Activated naive CD8-positive, alpha-beta T cell treated with anti-CD3 and anti-CD28 coated beads, Interleukin-2, amount 10 ng/mL, durations not matched to agents 7 days and 5 days (primary cell): ENCODE measurements at places on chromosomes 7 and 10. TPM values are rescaled to one million over a fixed set of nuclear protein-coding genes. Genes with fewer than 3 reads are reported as not detected.

GRCh38 chr7:2503056-2503941 lies 16.3 kb upstream of the LFNG start:
- no peak for DNase-seq

DNA sequence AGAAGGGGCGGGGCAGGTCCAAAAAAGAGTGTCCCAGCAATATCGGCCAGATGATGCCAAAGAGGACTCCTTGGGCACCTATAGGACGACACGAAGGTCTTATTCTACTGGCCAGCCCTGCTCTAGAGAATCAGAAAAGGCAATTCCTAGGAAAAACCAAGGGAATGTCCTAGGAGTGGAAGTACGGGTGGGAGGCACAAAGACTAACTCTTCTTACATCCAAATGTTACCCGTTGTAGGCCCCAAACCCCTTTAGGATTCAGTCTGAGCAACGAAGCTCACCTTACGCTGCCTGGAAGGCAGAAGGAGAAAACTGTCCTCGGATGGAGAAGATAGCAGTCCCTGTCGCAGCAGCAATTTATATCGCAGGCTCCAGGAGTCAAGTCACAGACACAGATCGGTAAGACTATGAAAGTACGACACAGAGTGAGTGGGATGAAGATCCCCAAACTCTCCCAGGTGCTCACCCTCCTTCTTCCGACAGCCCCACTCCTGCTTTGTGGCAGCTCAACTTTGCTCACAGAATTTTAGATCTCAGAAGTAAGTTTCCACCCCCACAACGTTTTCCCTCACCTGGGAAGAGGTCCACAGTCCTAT lies 558 bp downstream of the TCTN3 start:
- DNase-seq, result no peak

DNA sequence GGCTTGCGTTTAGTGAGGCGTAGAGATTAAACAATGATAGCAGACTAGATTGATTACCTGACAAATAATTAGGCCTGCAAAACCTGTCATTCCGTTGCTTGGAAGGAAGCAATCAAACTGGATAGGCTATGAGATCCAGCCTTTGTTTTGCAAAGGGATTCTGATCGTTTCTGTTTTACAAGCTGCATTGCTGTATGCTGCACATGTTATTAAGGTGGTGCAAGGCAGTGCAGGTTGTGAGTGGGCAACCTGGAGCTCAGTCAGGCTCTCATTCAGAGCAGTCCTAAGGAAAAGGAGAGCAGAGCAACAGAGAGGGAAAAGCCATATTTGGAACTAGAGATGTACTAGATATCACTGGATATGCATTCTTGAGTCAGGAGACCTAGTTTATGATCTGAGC lies 6.9 kb upstream of the NOBOX start:
- DNase-seq, result no peak

- no peak for DNase-seq
These were observed 67.5 kb upstream of the ZMIZ1 start for GRCh38 chr10:79001082-79001885.

DNA sequence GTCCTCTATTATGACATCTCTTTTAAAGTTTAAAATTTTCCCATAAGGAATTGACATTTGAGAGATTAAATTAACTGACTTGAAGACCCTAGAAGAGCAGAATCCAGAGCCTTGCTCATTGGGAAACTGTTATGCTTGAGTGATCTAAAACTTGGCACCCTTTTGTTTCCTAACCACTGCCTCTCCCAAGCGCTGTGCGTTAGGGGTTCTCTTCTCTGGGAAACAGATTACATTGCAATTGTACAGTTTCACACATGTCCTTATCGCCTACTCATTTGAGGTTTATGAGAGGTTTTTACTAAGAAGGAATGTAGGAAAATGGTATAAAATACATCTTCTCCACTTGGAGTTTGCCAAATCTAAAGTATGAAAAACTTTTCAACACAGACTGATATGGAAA lies 126.8 kb upstream of the AMPH start:
- DNase-seq, result no peak

DNA sequence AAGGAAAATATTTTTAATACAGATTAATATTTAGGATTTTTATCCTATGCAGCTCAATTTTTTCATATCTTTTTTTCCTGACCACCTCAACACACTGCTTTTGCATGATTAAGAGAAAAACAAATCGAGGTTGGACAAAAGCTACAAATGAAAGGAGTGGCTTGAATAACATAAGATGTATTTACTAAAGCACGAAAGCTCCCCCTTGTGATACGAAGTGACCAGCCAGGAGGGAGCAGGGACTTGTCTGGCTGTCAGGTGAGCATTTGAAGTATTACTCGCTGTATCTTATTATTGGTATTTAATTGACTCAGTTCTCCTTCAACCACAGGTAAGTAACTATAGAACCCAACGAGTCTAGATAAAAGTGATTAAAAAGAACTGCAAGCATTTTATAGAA lies 265.2 kb upstream of the PHF14 start:
- DNase-seq, result no peak

GRCh38 chr7:157979636-157980340 lies 607.8 kb downstream of the PTPRN2 start:
- no peak for DNase-seq

GRCh38 chr10:3420527-3421469 lies 248.2 kb upstream of the PITRM1 start:
- no peak for DNase-seq

GRCh38 chr10:1119027-1119426 lies 62.8 kb downstream of the WDR37 start:
- DNase-seq, result no peak

GRCh38 chr10:77850620-77851231 lies 75.8 kb downstream of the DLG5 start:
- DNase-seq, result no peak

- no peak for DNase-seq
These were observed 114.5 kb upstream of the IMMP2L start for GRCh38 chr7:111676811-111677210.

GRCh38 chr7:47473499-47474210 lies 108.3 kb downstream of the TNS3 start:
- no peak for DNase-seq

- no peak for DNase-seq
These were observed 24.8 kb downstream of the TLX1 start for GRCh38 chr10:101155896-101156295.

- no peak for DNase-seq
These were observed 48.9 kb downstream of the ZCCHC24 start for GRCh38 chr10:79396520-79396919.

- no peak for DNase-seq
These were observed 179.3 kb upstream of the CSTF2T start for GRCh38 chr10:51878695-51879094.

- DNase-seq, result no peak
These were observed 1189.6 kb upstream of the CELF2 start for GRCh38 chr10:9828110-9828509.

DNA sequence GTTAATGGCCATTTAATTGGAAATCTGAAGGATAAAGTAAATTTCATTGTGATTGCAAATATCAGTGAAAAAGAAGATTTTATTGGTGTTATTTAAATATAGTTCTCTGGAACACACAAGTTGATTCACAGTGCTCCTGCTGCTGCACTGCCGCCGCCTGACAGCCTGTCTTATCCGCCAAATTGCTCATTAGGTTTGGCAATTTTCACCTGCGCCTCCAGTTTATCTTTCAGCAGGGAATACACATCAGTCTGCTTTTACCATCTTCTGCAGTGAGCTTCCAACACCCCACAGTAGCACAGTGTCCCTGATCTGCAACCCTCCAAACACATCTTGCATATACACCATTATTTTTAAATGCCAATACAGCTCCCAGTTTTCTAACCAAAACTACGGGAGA lies 308.3 kb downstream of the PARD3 start:
- DNase-seq, result no peak

- no peak for DNase-seq
These were observed 59.8 kb downstream of the HK1 start for GRCh38 chr10:69338133-69338456.

- no peak for DNase-seq
These were observed 50.3 kb downstream of the HIP1 start for GRCh38 chr7:75688200-75689136.

- no peak for DNase-seq
These were observed 340.3 kb downstream of the CXCL12 start for GRCh38 chr10:44044549-44044948.

DNA sequence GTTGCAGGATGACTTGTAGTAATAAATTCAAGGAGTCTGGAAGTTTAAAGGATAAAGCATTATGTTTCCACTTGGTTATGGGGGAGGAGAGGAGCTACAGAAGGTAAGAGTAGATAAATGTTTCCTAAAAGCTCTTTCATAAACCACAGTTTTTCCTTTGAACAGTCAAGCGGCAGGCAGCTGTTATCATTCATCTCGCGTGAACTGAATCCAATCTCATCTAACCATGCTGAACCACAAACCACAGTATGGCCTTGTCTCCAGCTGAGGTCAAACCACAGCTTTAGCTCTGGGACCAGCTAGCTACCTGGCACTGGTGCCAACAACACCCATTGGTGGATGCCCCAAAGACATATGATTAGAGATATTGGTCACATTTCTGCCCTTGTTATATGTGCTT lies 63.3 kb downstream of the NOC3L start:
- no peak for DNase-seq

DNA sequence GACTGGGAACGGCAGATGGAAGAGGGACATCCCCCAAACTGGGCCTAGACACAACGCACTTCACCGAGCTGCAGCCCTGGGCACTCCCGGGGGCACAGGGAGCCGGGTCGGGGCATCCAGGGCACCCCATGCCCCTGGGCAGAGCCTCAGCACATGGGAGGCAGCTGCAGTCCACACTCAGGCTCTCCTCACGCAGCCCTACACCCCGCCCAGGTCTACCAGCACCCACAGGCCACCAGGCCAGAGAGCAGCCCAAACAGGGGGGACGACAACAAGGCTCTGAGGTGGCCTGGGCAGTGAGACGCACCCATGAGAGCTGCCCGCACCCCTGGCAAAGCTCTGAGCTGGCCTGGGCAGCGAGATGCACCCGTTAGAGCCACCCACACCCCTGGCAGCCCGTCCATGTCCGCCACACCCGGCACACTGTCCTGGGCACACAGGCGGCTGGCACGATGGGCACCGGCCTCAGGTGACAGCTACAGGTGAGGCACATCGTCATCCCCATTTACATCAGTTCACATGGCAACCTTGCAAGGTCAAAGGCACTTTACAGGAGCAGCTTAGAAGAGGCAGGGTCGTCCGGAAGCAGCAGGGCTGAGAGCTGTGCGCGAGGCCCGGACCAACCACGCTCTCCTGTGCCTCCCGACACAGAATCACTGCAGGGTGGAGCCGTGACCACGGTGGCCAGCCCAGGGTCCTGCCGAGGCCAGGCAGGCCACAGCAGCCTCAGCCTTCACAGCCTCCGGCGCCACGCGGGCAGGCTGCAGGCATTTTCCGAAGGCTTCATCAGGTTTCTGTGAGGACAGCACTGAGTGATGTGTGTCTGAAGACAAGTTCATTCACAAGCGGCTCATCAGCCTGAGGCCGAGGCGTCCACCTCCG lies 228.6 kb downstream of the MAD1L1 start:
- DNase-seq, result no peak

DNA sequence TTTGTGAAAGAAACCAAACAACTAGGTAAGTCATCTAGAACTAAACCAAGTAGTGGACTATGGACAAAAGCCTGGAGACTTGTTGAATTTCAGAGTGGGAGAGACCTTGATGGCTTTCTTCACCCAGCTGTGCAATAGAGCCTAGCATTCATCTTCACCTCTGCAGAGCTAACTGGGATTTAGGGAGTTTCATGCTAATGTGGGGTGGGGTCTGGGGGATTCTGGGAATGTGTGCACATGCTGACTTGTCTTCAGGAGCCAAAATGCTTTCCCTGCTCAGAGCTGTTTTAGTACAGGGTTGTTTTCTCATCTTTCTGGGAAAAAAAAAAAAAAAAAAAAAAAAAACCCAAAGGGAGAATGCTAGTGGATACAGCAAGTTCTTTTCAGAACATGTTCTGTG lies 81.3 kb upstream of the ARHGAP21 start:
- no peak for DNase-seq

DNA sequence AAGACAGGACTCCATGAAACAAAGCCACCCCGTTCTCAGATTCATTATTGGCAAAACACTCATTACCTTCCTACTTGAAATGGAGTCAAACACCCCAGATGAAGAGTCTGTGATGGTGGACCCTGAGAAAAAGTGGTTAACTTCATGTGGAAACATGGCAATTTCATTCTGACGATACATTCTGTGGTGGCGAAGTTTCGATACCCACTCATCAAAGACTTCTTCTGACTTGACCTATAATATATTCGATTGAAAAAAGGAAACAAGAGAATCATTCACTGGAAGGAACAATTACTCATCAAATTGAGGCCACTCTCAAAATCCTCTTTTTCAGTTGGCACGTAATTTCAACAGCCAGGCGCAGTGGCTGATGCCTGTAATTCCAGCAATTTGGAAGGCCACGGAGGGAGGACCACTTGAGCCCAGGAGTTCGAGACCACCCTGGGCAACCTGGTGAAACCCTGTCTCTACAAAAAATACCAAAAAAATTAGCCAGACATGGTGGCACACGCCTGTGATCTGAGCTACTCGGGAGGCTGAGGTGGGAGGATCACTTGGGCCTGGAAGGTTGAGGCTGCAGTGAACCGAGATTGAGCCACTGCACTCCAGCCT lies 108.8 kb upstream of the GSDME start:
- DNase-seq, result no peak

DNA sequence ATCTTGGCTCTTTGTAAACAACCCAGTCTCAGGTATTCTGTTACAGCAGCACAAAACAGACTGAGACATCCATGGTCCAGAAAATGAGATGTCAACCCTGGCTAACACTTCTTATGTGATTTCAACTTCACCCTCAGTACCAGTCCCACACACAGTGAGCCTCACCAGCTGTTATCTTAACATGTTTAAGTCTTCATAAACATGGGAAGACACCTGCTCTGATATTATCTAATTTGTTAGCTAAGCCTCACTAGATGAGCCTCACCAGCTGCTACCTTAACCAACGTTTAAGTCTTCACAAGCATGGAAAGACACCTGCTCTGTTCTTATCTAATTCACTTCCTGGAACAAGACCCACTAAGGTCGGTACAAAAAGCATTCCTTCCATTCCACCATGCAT lies 130.8 kb downstream of the CALN1 start:
- no peak for DNase-seq

Gene MRC1
- 1.5 TPM for total RNA-seq

Gene OR2A12
- total RNA-seq, result not detected

Gene UNCX
- not detected for total RNA-seq

Gene NUP205
- 92.7 TPM for total RNA-seq

Gene ZNF488
- total RNA-seq, result not detected

Gene CPN1
- total RNA-seq, result not detected

Gene ASAH2
- total RNA-seq, result 3.5 TPM

Gene RHOBTB1
- total RNA-seq, result not detected

Gene FBXO24
- 1.1 TPM for total RNA-seq

Gene OR2A5
- not detected for total RNA-seq

Gene SH2D4B
- total RNA-seq, result 0.22 TPM

Gene UBE2H
- 35.6 TPM for total RNA-seq

Gene ADAM8
- total RNA-seq, result 91.0 TPM

Gene CTAGE4
- 1.0 TPM for total RNA-seq

Gene MAGI2
- total RNA-seq, result 0.19 TPM

Gene BLVRA
- total RNA-seq, result 27.3 TPM

Gene STK31
- 0.48 TPM for total RNA-seq

Gene LRRC17
- not detected for total RNA-seq
